ENCODE measurements at places on chromosomes 5 and 9.

- DNase-seq, result no peak
Observed at GRCh38 chr9:68509689-68510088, 31.0 kb downstream of the TMEM252 start.

- no peak for DNase-seq
Observed at GRCh38 chr5:76443066-76443800, 40.1 kb downstream of the IQGAP2 start.

GRCh38 chr9:110065532-110065931, 142.4 kb downstream of the C9orf152 start:
- DNase-seq, result peak; percentile 80

DNA sequence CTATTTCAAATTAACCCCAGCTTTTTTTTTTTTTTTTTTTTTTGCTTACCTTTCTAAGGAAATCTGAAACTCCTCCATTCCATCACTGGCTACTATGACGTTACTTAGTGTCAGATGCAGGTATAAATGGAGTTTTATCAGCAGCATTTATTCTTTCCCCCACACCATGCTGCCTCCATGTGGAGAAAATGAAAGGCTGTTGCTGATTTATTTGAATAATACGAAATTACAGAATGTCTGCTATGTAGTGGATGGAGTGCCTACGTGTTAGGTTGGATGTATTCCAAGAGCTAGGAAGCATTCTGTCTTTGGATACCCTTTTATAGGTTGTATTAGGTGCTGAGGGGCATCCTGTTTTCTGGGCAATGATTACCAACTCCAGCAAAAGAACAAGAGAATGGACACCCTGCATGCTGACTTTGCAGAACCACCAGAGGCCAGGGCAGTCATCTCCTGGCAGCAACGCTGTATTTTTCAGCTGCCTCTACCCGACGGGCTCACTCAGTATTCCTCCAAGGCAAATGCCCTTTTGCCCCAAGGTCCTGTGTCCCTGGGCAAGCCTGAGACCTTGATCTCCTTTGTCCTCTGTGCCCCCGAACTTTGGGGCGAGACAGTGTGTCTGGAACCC, 199.5 kb downstream of the ALDH1A1 start:
- DNase-seq, result no peak

All from hematopoietic multipotent progenitor cell treated with erythropoietin and hydrocortisone succinate and interleukin-3 and kit ligand, for 4 days (in vitro differentiated cells).